Endodermal cell (in vitro differentiated cells): ENCODE measurements at places on chromosomes 6 and 20.

DNA sequence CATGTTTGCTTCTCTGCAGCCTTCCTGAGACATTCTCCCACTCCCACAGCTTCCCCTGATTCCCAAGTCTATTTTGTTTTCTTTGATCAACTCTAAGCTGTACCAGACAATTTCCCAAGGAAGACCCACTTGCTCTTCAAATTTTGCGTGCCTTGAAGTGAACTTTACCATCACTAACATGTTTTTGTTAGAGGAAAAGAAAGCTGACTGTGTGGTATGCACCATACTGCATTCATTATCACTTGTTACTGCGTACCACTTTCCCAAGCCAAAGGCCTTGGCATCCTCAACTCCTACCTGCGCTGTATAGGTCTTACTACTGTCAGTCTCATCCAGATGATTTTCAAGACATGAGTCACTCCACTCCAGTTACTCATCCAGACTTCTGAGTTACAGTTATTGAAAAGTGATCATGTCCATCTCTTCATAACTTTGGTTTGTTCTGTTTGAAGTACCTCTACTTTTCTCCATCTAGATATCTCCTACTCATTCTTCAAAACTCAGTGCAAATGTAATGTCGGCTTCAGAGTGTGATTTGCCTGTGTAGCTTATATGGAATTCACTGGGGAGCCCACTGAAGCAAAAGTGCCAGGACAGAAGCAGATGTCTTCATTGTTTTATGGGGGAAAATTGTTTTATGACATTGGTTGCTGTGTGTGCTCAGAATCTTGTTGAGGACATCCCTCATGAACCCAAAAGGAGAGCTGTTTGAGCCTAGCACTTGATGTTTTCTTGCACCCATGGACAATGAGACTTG lies 5.2 kb downstream of the RPS12 start:
- DNase-seq, result peak; percentile 44

DNA sequence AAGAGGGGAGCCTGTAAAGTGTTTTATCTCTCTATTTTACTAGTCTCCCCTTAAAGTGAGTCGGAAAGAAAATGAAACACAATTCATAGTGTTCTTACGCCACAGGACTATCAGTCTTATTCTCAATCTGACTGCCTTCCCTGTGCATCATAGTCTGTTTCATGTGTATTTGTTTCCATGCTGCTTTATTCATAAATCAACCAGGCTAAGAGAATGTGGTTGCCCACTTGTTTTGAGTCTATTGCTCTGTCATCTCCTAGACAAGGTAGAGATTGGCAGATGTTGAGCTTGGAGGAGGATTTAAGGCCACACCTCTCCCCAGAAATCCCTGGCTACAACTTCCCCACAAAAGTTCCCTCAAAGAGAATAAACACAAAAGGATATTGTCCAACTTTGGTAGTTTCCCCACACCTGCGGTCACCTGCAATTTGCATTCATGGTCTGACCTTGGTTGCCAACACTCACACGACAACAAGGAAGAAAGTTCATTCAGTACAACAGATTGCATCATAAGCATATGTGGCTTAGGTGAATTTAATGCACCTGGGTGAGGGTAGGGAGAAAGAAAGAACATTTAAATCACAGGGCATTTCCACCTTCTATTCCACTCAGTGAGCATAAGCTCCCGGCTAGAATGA lies 167.1 kb upstream of the FBXL4 start:
- DNase-seq, result no peak

DNA sequence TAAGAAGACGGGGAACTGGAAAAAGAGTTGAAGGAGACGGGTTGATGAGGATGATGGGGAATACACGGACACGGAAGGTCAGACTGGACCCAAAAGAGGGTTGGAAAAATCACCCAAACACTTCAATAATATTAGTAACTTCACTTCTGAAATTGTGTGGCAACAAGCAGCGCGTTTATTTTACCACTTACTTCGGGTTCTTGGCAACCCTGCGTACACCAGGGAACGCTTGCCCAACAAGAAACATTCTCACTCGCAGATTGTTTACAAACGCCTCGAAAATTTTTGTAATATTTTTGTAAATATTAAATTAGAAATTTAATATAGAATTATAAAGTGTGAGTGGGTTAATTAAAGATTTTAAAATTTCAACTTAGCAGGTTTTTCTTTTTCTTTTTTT lies 99.5 kb downstream of the CEBPB start:
- DNase-seq, result no peak

GRCh38 chr6:112298021-112298745 lies 43.8 kb upstream of the LAMA4 start:
- DNase-seq, result no peak

GRCh38 chr6:41332842-41333736 lies 2.3 kb upstream of the NCR2 start:
- DNase-seq, result no peak

DNA sequence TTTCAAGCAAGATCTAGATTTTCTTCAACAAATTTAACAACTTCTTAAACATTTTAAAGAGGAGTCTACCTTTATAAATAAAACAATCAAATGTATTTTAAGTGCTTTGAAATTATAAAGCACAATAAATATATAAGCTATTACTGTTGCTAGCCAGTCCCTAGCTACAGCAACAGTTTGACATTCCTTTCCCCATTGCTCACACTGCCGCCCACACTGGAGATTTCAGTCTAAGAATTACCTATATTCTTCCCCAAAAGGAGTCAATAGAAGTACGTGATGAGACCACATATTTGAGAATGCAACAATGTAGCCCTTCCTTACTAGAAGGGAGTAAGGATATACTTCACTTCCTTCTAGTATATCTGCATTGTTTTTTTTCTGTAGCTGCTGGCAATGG lies 65.3 kb upstream of the RNF146 start:
- DNase-seq, result no peak

DNA sequence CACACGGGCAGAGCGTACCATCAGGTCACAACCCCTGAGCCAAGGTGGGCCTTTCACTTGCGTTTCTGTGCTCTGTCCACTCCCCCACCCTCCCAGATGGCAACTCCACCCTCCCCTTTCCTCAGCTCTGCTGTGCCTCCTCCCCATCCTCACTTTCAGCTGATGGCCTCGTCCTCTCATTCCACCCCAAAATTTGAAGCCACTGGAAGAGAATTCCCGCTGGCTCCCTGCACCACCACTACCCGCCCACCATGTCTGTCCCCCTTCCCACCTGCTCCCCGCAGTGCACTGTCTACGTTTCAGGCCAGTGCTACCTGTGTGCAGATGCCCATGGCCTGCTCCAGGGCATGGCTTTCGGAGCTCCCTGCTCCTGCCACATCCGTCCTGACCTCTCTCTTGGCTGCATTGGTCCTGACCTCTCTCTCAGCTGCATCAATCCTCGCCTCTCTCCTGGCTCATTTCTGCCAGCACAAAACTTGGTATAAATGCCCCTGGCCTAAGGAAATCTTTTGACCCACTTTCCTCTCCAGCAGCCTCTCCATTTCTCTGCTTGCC lies 24.0 kb downstream of the SYNJ2 start:
- DNase-seq, result no peak

GRCh38 chr6:10381133-10381829 lies 33.6 kb downstream of the TFAP2A start:
- DNase-seq, result peak; percentile 89

- peak; percentile 91 for DNase-seq
Measured at GRCh38 chr6:110322874-110323242, 35.3 kb downstream of the METTL24 start.

DNA sequence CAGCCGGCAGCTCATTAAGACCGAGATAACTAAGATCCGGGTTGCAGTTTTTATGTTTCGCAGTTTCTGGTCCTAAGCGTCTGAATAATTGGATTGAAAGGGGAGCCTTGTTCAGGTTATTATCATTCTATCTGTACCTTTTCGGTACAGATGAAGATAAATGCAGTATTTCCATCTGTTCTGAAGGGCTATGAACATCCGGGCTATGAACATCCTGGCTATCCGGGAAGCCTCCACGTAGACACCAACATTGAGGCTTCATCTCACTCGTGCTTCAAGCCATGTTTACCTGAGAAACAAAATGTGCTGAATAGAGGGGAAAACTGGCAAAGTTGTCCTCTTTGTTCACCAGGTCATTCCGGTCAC lies 399 bp upstream of the REPS1 start:
- no peak for DNase-seq

- DNase-seq, result no peak
Measured at GRCh38 chr20:43752051-43752360, 25.2 kb upstream of the GTSF1L start.

GRCh38 chr6:130693944-130694343 lies 133.3 kb upstream of the SMLR1 start:
- DNase-seq, result no peak

GRCh38 chr6:110217266-110217665 lies 37.0 kb downstream of the CDC40 start:
- peak; percentile 46 for DNase-seq

DNA sequence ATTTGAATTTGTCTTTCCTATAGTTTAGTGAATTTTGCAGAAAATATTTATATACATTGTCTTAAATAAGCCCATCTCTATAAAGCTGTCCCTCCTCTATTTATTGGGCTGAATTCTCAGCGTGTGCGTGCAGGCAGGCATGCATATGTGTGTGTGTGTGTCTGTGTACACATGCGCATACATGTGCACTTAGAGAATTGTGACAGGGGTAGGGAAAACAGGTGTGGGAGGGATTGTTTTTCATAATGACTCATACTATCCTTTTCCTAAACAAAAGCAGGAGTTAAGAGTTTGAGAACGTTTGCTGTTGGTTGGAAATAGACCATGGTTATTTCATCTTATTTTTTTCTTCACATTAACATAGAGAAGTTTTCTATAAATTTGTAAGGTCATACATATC lies 43.4 kb upstream of the FABP7 start:
- DNase-seq, result no peak

- DNase-seq, result no peak
Measured at GRCh38 chr6:69555088-69555638, 241.6 kb downstream of the LMBRD1 start.

DNA sequence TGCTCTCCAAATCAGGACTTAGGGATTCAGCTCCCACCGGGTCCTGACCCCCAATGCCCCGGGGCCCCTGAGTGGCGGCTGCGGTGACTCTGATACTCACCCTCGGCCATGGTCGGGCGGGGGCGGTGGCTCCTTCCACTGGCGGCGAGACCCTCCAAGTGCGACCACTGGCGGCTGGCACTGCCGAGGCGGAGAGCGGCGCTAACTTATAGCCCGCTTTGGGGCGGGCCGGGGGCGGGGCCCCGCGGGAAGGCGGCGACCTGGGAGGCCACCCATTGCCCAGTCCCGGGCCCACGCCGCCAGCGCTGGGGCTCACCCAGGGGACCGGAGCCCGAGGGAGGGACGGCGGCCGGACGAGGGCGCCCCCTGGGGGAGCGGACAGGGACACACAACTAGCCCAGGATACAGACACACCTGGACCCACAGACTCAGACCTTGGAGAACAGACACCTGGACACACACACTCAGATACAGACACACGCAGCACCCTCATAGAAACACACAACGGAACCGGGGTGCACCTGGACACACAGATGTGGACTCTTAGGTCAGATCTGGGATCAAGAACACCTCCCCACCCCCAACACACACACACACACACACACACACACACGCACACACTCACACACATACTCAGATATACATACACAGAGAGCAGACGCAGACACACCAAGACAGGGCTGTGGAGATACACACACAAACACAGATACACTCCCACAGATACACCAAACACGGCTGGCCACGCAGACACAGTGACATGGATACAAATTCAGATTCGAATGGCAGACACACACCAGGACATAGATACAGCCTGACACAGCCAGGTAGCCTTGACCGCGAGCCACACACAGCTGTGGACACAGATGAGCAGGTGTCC lies at the start of gene TGM2:
Gene TGM2, minus strand, starts transcription at position 182 of the 877 bp plus-strand sequence. Its CDS starts 72 bp downstream, at position 110.
- DNase-seq, result peak; percentile 90

GRCh38 chr6:11414176-11414963 lies 123.2 kb upstream of the TMEM170B start:
- DNase-seq, result no peak

- DNase-seq, result no peak
Measured at GRCh38 chr6:100845676-100846075, 35.5 kb downstream of the ASCC3 start.
